Activated CD8-positive, alpha-beta memory T cell treated with anti-CD3 and anti-CD28 coated beads for 1 hour (primary cell): ENCODE measurements at places on chromosomes 5 and 9.

DNA sequence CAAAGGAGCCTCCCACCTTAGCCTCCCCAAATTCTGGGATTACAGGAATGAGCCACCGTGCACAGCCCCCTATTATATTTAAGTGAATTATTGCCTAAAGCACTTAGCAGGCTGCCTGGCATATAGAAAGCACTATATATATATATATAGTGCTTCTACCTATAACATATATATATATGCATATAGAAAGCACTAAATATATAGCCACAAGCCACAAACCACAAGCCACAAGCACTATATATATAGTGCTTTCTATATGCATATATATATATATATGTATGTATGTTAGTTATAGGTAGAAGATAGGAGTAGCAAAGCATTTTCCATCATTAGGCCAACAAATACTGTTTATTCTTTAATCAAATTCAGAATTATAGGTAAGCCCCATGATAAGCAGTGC, 185.8 kb downstream of the CWC27 start:
- DNase-seq = no peak

- no peak for DNase-seq
Observed at GRCh38 chr9:133958756-133959155, 33.4 kb downstream of the VAV2 start.

- no peak for DNase-seq
Observed at GRCh38 chr5:101653996-101654395, 642.1 kb downstream of the SLCO4C1 start.

DNA sequence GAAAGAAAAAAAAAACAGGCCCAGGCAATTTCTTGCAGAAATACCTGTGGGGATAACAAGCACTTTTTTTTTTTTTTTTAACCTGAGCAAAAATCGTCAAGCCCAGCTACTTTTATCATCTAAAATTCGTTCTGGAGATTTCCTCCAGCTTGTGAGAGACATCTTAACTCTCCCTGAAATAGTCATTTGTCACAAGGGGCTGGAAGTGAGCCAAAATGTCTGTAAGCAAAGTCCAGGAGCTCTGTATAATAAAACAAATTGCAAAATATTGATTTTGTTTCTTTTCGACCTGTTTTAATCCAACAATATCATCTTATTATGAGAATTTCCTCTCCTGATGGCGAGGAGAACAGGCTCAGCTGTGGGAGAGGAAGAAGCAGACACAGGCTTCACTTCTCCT, 168.4 kb downstream of the TTLL11 start:
- no peak for DNase-seq

- DNase-seq = no peak
Observed at GRCh38 chr5:173981185-173981761, 7.7 kb upstream of the C5orf47 start.

DNA sequence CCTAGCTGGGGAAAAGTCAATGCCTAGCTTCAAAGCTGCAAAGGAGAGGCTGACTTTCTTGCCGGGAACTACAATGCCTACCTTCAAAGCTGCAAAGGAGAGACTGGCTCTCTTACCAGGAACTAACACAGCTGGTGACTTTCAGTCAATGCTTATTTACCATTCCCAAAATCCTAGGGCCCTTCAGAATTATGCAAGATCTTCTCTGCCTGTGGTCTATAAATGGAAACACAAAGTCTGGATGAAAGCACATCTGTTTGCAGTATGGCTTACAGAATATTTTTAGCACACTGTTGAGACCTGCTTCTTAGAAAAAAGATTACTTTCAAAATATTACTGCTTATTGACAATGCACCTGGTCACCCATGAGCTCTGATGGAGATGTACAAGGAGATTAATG, 259.4 kb downstream of the PLK2 start:
- DNase-seq = no peak

DNA sequence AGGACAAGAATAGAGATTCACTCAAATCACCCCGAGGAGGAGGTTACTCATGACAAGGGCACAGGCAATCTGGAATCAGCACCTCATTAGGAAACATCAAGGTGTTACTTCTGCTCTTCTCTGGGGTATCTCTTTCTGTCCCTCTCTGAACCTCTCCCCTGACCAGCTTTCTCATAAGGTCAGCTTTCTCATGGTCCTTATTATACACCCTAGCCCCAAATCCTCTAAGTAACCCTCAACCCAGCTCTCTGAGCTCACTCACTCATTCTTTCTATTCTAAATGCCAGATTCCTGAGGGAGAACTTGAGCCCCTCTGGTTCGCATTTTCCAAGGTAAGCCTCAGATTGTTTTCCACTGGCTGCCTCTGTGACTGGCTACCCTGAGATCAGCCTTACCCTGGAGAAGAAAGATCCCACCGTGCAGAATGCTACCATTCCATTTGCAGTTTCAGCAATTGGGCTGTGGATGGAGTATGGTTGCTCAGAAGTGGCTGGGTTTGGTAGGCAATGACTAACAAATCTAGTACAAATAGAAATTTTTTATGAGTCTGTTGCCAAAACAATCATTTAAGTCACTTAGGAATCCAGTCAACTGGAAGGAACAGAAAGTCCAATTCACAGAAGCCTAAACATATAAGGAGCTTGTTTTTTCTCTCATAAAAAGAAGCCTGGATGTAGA, 9.0 kb upstream of the TIMD4 start:
- DNase-seq = no peak

DNA sequence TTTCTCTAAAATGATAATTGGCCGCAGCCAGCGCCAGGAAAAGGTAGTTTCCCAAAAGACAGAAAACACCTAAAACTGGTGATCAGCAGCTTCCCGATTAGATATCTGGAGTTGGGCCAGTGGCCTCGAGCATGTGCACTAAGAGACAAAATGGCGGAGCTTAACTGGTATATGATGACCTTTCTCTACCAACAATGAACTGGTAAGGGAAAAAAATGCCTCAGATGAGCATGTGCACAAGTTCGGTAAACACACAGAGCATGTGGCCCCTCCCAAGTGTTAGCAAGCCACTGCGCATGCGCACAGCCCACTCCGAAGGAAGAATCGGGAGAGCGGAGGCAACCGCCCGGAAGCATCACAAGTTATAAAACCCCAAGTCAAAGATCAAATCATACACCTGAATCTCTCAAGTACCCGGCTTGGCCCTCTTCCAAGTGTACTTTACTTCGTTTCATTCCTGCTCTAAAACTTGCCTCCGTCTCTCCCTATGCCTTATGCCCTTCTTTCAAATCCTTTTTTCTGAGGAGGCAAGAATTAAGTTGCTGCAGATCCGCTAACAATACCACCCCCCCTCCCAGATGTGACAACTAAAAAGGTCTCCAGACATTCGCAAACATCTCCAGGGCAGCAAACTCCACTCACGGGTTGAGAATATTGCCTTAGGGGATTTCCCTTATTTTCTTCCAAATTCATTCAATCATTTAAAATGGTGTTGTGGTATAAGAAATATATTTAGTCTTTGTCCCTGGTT, 15.0 kb upstream of the PTBP3 start:
- peak; percentile 52 for DNase-seq

- DNase-seq = no peak
Observed at GRCh38 chr9:135008416-135008815, 79.1 kb upstream of the OLFM1 start.

GRCh38 chr9:85212209-85212608, 529.5 kb downstream of the AGTPBP1 start:
- DNase-seq = no peak

GRCh38 chr5:112205846-112206245, 213.2 kb downstream of the EPB41L4A start:
- DNase-seq = no peak

- DNase-seq = no peak
Observed at GRCh38 chr5:119878712-119879111, 249.4 kb downstream of the FAM170A start.

- DNase-seq = no peak
Observed at GRCh38 chr5:102850503-102850902, 95.4 kb downstream of the PAM start.

- no peak for DNase-seq
Observed at GRCh38 chr9:113992276-113992951, 85.7 kb downstream of the AMBP start.

GRCh38 chr5:6858419-6858818, 145.2 kb downstream of the TENT4A start:
- DNase-seq = no peak

GRCh38 chr5:155750571-155750970, 576.4 kb upstream of the SGCD start:
- DNase-seq = no peak
